ENCODE measurements at places on chromosomes 13 and 19.

DNA sequence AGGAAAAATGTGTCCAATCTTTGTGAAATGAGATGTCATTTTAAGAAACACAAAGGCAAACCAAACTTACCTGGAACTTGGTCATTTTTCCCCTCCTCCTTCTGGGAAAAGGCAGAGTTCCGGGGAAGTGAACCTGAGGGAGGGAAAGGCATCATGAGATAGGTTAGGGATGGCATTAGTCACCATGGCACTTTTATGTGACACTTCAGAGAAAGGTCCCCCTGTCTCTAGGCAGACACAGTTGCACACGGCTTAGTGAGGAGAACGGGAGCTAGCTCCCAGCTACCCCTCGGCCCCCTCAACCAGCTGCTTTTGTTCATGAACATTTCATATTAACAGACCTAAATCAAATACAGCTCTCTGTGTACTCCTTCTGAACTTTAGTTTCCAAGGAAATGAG lies 1.5 kb downstream of the ZNF235 start:
- no peak for DNase-seq

- DNase-seq = no peak
These were observed 2.4 kb upstream of the F2RL3 start for GRCh38 chr19:16886305-16886880.

- DNase-seq = no peak
These were observed 21.0 kb upstream of the TSHZ3 start for GRCh38 chr19:31370216-31370615.

DNA sequence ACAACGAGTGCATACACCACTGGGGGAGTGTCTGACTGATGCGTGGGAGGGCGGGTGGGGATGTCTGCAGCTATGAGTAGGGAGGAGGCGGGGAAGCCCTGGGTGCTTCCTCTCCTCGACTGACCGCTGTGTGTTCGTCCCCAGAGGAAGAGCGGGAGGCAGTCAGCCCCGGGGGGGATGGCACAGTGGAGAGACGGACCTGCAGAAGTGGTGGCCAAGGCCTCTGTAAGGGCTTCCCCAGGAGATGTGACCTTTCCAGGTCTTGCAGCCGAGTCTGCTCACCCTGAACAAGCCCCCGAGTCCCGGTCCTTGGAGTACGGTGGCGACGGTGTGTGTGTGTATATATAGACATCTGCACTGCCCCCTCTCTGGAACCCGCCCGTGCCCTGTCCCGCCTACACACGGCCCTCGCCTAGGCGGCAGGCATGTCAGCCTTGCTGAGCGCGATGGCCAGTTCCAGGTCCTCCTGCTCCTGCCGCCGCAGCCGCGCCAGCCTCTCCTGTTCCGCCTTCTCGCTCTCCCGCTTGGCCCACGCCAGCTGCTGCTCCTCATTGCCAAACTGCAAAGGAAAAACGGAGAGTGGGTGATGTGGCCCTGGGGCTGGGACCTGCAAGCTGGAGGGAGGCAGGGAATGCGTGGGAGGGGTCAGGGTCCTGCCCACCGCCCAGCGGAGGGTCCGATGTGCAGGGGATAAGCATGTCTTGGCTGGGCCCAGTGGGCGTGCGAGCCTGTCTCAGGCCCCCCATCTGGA lies 30.8 kb downstream of the KLF2 start:
- DNase-seq = no peak

DNA sequence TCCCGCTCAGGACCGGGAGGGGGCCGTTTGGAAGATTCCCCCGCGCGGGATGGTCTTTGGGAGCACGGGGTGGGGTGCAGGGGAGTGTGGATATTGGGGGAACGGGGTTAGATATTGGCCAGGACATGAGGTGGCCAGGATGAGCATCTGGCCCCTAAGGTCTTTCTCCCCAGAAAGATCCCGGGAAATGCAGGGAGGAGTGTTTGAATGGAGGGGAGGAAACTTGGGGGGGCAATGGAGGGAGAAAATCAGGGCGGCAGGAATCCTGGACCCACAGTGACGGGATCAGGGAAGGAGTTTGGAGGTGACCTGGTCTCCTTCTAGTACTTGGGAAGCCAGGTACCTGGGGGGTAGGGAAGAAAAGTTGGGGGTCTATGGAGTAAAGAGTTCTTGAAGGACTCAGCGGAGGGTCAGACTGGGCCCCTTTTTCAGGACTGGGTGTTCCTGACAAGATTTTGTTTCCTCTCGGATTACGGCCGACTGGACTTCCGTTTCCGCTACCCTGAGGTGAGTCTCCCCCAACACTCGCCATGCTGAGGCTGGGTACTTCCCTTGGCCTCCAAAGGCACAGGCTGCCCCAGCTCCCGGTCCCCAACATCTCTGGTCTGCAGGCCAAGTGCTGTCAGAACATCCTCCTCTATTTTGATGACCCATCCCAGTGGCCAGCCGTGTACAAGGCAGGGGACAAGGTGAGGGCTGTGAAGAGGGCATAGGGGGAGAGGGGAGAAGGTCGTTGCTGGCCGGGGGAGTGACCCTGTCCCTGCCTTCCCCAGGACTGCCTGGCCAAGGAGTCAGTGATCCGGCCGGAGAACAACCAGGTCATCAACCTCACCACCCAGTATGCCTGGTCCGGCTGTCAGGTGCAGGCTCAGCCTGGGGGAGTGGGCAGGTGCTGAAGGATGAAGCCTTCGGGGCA lies 989 bp downstream of the TMEM145 start:
- no peak for DNase-seq

GRCh38 chr13:47705185-47705584 lies 295.9 kb downstream of the SUCLA2 start:
- DNase-seq = no peak

- DNase-seq = no peak
These were observed 153.3 kb downstream of the SIPA1L3 start for GRCh38 chr19:38060331-38060730.

GRCh38 chr13:25406377-25406776 lies 34.6 kb downstream of the ATP8A2 start:
- DNase-seq = no peak

GRCh38 chr13:25657157-25657556 lies 285.4 kb downstream of the ATP8A2 start:
- DNase-seq = no peak

- no peak for DNase-seq
These were observed 30.9 kb upstream of the CYP4F8 start for GRCh38 chr19:15584095-15584494.

GRCh38 chr13:89269737-89270136 lies 1598.6 kb downstream of the SLITRK5 start:
- DNase-seq = no peak

DNA sequence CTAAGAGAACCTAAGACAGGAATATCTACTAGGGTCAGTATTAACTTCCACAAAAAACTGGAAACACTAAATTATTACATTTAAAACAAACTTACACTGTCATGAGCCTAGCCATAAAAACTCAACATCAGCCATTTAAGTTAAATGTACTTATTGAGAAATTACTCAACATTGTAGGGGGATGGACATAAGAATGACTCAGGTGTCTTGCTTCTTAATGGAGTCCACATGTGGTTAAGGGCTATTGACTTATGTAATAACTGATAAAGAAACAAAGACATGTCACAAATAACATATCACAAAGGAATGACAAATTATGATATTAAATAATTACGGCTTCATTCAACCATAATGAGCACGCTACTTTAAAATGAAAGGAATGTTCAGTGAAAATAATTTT lies 36.2 kb downstream of the CLDN10 start:
- no peak for DNase-seq

GRCh38 chr19:28028881-28029444 lies 1184.0 kb downstream of the UQCRFS1 start:
- DNase-seq = no peak

DNA sequence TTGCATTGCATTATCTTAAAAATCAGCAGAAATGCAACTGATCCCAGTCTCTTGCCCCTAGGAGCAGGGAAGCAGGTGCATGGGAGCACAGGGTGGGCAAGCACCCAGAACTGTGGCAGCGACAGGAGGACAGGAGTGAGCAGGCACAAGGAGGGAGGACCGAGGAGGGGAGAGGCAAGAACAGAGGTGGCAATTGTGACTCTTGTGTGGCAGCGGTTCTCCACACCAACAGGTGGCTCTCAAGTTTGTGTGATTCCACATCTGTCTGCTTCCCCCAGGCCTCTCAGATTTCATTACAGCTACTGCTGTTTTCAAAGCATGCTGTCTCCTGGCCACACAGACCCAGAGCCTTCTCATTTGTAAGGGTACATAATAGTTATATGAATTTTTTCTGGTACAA lies 108.5 kb downstream of the STK24 start:
- DNase-seq = no peak

GRCh38 chr19:8517551-8518442 lies 3.8 kb upstream of the ZNF414 start:
- peak; percentile 67 for DNase-seq

DNA sequence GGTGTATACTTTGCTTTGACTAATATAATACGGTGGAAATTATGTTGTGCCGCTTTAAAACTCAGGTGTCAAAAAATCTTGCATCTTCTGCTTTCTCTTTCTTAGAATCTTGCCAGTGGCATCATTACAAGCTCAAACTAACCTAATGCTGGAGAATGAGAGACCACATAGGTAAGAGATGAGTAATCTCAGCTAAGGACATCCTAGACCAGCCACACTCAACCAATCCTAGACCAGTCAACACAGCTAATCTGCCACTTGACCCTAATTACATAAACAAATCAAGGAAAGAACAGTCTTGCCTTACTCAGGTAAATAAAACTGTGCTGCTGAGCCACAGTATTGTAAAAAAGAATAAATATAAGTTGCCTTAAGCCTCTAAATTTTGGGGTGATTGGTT lies 1323.9 kb upstream of the SPRY2 start:
- DNase-seq = no peak

GRCh38 chr19:2385053-2385721 lies 25.1 kb downstream of the TMPRSS9 start:
- no peak for DNase-seq

DNA sequence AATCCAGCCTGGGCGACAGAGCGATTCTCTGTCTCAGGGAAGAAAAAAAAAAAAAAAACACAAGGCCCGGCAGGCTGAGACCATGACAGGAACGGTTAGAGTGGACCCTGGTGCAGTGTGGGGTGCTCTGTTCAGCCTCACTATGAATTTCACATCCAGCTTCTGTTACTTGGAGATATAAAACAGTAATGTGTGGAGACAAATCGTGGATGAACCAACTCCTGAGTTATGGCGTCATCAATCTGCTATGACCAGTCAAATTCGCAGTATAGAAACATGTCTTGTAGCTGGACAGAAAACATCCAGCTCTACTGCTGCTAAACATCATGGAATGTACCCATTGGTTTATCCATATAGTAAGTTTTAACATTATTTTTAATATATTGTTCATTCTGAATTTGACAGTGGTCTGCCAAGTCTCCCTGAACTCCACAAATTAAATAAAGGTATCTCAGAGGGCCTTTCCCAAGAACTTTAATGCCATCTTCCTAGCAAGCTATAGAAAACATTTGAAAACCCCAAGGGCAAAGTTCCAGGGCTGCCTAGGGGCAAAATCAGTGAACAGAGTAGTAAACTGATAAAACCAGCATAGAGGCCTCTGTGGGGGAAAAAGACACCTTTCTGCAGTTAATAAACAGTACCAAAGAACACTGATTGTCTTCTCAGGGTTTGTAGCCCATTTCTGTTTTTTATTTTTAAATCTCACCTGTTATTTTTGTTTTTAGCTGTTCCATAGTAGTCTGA lies 75.8 kb downstream of the LRCH1 start:
- DNase-seq = no peak
